ENCODE measurements at places on chromosomes 4 and X. TPM values are rescaled to one million over a fixed set of nuclear protein-coding genes. Genes with fewer than 3 reads are reported as not detected.

DNA sequence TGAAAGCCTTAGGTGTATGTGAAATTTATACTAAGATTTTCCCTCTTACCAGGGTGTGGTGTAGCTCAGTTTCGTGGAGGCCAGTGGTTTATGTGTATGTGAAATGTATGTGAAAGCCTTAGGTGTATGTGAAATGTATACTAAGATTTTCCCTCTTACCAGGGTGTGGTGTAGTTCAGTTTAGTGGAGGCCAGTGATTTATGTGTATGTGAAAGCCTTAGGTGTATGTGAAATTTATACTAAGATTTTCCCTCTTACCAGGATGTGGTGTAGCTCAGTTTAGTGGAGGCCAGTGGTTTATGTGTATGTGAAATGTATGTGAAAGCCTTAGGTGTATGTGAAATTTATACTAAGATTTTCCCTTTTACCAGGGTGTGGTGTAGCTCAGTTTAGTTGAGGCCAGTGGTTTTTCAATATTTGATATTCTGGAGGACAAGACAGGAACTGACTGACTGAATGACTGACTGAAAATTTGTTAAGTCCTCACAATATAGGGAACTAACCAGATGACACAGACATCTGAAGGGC lies 143.7 kb downstream of the NEXMIF start:
- no peak for DNase-seq

Gene REST
- total RNA-seq, result 33.0 TPM

Gene KIF4A
- total RNA-seq, result 5.6 TPM

DNA sequence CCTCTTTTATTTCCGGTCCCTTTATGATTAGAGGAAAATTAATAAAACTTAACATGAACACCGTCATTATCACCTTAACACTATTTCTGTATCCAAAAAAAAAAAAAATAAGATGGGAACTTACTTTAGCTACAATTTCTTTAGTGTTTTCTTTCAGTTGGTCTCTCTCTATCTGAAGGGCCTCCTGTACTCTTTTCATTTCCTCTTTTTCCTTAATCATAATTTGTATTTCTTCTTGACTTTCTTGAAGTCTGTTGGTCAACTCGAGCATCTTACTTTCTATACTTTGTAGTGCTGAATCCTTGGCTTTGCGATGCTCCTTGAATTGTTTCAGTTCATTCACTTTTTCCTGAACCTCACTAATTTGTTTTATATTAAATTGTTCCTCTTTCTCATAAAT lies 45.3 kb upstream of the BDH2 start:
- no peak for DNase-seq

Gene BEX5
- not detected for total RNA-seq

Gene FMR1NB
- total RNA-seq, result not detected

- DNase-seq, result peak; percentile 1
Observed at GRCh38 chrX:95764972-95765451, 919.6 kb upstream of the DIAPH2 start.

Gene DGKK
- not detected for total RNA-seq

Gene ZAR1
- total RNA-seq, result not detected

DNA sequence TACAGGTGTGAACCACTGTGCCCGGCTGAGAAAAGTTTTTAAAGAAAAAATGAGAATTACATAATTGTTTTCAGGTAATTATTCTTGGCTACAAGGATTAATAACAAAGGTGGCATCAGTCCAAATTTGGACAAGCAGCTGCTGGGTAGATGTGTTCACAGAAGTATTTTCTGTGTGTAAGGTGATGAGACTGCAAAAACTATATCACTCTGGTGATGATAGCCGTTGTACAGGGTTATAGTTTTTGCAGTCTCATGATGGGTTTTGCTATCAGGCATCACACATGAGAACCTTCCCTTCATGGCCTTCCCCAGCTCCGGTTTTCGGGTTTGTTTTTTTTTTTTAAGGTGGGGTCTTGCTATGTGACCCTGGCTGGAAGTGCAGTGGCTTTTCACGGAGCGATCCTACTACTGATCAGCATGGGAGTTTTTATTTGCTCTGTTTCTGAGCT lies 5.1 kb upstream of the SLC10A3 start:
- no peak for DNase-seq

GRCh38 chr4:2893772-2894171 lies 50.1 kb downstream of the ADD1 start:
- peak; percentile 26 for DNase-seq
